ENCODE measurements at places on chromosomes 3 and 15. TPM values are rescaled to one million over a fixed set of nuclear protein-coding genes. Genes with fewer than 3 reads are reported as not detected.

GRCh38 chr3:47227678-47228077 is 54.9 kb downstream of the KIF9 start:
- no peak for DNase-seq

GRCh38 chr15:80776420-80777045 is 2.6 kb upstream of the CEMIP start:
- DNase-seq: peak; percentile 72

SKOR1 gene
- 0.12 TPM for total RNA-seq

GRCh38 chr3:20558161-20558560 is 372.2 kb upstream of the SGO1 start:
- no peak for DNase-seq
